T-helper 2 cell (primary cell): ENCODE measurements at places on chromosomes 7 and 10.

DNA sequence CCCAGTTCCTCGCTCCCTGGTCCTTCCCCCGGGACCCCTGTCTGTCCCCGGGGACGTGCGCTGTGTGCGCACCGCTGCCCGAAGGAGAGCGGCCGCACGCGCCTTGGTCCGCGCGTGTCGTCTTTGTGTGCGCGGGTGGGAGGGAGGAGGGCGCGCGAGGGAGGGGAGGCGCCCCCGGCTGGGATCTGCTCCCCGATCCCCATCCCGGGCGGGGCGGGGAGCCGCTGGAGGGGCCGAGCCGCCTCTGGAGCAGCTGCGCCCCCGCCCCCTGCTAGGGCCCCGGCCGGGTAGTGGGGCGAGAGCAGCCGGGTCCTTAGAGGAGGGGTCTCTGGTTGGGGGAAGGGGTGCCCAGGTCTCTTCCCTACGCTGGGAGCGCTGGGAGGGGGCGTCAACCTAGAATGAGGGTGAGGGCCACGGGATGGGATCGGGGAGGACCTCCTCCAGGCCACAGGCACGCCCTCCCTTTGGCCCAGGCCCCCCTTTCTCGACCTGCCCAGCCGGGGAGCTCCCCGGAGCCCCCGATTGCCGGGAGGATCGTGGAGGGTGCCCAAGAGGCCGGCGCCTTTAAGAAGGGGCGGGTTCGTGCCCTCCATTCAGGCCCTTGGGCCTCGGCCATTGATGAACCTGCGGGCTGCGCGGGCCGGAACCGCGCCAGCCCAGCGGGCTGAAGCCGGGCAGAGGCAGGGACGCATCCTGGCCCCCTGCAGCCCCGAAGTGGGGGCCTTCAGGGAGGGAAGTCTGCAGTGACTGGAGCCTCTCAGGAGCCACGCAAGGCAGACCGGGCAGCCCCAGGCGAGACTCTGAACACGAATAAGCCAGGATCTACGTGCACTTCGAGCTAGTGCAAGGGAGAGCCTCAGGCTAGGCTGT, 678 bp downstream of the SH2B2 start:
- DNase-seq = no peak

DNA sequence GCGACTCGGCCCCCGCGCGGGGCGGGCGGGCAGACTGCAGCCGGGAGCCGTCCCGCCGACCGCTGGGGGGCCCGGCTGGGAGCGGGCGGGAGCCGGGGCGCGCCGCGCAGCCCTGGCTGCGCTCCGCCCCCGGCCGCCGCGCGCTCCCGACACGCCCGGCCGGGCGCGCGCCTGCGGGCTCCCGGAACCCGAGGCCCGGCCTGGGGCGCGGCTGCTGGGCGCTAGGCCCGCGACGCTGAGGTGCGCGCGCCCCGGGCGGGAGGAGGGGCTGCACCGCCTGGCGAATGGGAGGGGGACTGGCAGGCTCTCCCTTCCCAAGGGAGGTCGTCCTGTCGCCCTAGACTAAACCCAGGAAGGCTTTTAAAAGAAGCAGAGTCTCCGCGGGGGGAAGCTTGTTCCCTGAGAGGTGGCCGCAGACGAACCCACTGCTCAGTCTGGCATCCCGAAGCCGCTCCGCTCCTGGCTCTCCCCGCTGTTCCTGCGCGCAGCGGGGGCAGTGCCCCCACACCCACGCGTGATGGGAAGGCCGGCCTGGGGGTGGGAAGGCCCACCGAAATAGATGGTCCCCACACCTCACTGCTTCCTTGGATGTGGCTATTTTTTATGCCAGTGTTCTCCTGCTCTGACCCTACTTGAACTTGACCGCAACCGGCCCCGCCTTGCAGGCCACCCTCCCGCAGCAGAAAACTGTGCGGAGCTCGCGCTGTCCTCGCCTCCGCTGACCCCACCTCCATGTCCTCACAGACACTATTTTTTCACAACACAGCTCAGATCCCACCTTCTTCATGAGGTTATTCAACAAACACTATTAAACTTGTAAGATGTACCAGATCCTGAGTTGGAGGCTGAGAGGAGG, at the start of gene VOPP1:
VOPP1 (minus strand) TSS at position 125 of the 856 bp plus-strand sequence. CDS start 178 bp downstream, outside the sequence.
- DNase-seq = peak; percentile 56

DNA sequence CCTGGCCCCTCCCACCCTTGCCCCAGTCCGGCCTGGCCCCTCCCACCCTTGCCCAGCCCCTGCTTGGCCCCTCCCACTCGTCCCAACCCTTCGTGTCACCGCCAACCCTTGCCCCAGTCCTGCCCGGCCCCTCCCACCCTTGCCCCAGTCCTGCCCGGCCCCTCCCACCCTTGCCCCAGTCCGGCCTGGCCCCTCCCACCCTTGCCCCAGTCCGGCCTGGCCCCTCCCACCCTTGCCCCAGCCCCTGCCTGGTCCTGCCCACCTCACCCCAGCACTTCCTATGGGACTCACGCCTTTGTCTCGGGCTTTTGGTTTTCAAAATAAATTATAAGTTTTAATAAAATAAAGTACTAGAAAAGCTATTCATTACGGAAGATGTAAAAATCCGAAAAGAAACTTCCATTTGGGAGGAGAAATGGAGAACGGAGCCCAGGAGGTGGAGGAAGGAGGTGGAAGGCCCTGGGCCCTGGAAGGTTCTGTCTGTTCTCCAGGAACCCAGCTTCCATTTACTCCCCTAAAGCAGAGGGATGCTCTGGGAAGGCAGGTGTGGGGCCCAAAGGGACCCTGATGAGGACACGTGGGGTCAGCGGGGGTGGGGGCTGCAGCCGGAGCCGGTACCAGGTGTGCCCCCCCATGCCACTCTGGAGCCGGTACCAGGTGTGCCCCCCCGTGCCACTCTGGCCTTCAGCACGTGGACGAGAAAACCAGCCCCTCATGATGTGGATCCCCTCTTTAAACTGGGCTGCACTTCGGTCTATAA, 52.2 kb downstream of the PWWP2B start:
- no peak for DNase-seq

DNA sequence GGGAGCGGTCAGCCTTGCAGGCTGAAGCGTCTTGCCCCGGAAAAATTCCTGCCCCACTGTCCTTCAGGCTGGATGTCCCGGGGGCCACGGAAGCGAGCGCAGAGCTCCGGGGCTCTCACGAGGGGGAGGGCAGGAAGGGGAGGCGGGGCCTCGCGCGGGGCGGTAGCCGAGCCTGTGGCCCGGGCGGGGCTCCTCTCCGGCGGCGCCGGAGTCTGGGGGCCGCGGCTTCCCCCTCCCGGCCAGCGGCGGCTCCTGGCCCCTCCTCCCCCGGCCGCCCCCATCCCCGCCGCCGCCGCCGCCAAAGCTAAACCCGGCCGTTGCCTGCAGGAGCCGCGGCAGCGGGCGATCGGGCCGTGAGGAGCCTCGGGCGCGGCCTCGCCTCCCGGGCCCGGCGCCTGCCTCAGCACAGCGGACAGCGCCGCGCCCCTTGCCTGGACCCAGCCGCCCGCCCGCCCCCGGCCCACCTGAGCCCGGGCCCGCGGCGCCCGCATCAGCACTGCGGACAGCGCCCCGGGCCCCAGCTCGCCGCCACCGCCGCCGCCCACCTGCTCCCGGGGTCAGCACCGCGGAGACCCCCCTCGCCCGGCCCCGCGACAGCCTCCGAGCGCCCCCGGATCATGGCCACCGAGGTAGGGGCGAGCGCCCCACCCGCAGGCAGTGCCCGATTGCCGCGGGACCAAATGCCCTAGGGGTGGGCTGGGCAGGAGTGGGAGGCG, at the start of gene GOLGA7B:
GOLGA7B (plus strand) TSS at position 157 of the 716 bp plus-strand sequence; CDS start at position 618, 461 bp downstream.
- peak; percentile 61 for DNase-seq

GRCh38 chr10:55146032-55146431, 345.0 kb upstream of the PCDH15 start:
- no peak for DNase-seq

- no peak for DNase-seq
These were observed 195.9 kb upstream of the LYZL2 start for GRCh38 chr10:30825495-30825894.

DNA sequence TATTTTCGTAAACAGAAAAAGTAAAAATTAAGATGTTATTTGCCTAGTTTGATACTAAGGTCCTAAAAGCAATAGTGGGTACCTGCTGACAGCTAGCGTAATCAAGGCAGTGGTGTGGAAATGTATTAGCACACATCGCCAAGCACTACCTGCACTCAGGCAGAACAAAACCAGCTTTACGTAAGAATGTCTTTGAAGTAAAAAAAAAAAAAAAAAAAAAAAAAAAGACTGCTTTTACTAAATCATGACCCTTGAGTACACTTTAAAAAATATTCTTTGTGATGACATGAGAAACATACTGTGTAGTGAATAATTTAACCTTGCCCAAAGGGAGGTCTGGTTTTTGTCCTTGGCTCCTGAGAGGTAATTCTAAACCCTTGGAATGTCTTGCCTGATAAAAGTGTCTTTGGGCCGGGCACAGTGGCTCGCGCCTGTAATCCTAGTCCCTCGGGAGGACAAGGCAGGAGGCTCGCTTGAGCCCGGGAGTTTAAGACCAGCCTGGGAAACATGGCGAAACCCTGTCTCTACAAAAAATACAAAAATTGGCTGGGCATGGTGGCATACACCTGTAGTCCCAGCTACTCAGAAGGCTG, 12.7 kb downstream of the XRCC2 start:
- DNase-seq = no peak

GRCh38 chr7:20299647-20300312, 30.9 kb upstream of the ITGB8 start:
- no peak for DNase-seq

DNA sequence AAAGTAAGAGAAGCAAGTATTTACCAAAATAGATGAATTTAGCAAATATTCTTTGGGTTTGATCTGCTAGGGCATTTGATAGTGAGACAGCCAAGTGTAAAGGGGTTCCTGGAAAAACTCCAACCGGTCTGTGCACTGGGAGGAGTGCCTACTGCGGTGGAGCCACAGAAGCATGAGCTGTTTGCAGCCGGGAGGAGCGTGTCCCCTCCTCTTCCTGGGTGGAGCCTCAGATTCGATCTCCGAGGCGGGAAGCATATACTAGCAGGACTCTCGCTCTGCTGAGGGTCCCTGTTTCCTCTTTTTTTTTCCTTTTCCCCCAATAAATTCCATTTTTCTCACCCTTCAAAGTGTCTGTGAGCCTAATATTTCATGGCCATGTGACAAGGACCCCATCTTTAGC, 45.1 kb upstream of the MET start:
- DNase-seq = no peak

DNA sequence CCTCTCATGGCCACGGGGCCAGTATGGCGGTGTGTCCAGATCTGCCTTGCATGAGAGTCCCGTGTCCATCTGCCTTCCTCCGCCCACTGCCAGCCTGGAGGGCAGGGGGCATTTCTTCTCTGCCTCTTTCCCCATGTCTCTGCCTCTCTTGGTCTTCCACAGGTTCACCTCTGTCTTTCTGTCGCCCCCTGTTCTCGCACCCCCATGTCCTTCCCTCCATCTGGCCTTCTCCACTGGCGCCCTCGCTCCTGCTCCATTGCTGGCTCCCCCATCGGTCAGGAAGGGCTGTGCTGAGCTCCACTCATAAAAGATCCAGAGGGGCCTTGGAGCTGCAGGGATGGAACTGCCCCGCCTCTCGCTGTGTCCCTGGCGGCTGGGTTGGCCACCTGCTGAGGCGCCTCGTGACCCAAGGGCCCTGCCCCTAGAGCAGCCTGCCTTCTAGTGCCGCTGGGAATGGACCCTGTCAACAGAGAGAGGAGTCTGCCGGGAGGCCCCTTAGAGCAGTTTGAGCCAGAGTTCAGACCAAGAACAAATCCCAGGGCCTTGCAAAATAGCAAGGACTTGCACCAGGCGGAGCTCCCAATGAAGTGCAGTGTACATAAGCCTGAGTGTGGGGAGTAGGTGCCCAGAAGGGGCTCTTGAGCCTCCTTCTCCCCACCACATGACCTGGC, 42.0 kb downstream of the GOLGA7B start:
- no peak for DNase-seq

DNA sequence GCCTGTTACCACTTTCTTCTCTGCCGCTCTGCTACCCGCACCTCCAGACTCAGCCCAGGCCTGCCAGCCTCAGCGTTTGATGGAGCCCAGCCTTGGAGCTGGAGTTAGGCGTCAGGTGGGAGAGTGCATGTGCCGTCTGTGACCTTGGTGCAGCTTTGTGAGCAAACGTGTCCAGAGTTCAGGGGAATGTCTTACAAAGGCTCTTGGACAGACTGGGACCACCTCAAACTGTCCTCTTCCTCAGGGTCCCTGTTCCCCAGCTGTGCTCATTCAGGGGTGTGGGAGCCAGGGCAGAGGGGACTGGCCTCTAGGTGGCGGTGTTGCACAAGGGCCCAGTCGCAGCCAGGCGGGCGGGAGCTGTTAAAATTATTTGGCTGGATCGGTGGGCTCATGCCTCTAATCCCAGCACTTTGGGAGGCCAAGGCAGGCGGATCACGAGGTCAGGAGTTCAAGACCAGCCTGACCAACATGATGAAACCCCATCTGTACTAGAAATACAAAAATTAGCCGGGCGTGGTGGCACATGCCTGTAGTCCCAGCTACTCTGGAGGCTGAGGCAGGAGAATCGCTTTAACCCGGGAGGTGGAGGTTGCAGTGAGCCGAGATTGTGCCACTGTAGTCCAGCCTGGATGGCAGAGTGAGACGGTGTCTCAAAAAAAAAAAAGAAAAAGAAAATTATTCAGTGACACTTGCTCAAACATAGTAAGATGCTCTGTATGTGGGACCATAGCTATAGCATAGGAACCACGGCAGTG, 89.2 kb downstream of the ADCY1 start:
- no peak for DNase-seq

- no peak for DNase-seq
These were observed 5.5 kb upstream of the MNX1 start for GRCh38 chr7:157016024-157016351.

GRCh38 chr7:26891400-26892350, 27.3 kb upstream of the SKAP2 start:
- no peak for DNase-seq

DNA sequence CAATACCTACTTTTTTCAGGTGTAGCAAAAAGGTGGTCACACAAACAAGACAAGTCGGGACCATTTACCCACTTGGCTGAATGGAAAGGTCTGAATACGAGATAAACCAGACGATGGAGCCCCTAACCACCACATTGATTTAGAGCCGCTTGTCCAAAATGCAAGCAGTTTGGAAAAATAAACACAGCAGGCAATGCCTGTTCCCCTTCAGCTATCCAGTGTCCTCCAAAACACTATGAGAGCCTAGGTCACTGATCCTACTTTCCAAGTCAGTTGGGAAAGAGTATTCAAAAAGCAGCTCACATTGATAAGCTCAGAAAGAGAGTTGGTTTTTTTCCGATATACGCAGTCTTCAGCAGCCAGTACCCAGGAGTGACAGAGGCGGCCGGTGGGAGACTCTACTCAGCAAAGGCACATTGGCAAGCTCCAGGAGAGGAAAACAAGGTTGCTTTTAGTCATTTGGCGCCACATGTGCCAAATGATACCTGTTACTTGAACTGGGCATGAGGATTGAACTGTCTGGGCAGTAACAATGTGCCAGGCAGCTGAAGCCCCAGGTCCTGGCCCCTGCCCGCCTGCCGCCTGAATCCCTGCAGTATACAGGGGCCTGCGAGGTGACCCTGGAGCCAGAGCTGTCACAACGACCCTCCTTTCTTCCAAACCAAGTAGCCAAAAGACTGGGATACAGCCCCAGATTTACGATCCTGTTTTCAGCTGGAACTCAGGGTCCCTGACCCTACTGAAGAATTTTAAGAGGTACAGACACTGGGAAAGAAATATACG, 109.8 kb downstream of the PIP4K2A start:
- no peak for DNase-seq
